ENCODE measurements at places on chromosomes 4 and X. TPM values are rescaled to one million over a fixed set of nuclear protein-coding genes. Genes with fewer than 3 reads are reported as not detected.

MAGEH1 gene
- 57.0 TPM for total RNA-seq

XPNPEP2 gene
- 5.1 TPM for total RNA-seq

SLC49A3 gene
- total RNA-seq = 3.9 TPM

PHKA1 gene
- total RNA-seq = 19.6 TPM

GAGE13 gene
- total RNA-seq = not detected

SYP gene
- total RNA-seq = not detected

GLUD2 gene
- total RNA-seq = 0.54 TPM

GRPEL1 gene
- 12.9 TPM for total RNA-seq

WDR45 gene
- total RNA-seq = 61.8 TPM

SLC4A4 gene
- 0.39 TPM for total RNA-seq

GPRIN3 gene
- not detected for total RNA-seq

ARHGAP24 gene
- 10.2 TPM for total RNA-seq

UBA1 gene
- total RNA-seq = 197 TPM

DUX4 gene
- total RNA-seq = not detected

MAGIX gene
- 21.6 TPM for total RNA-seq

REPS2 gene
- total RNA-seq = 13.7 TPM

PAQR3 gene
- 11.4 TPM for total RNA-seq

PABPC5 gene
- 2.4 TPM for total RNA-seq

GPRASP3 gene
- total RNA-seq = 3.9 TPM

KCNE5 gene
- total RNA-seq = 2.0 TPM

MAOB gene
- not detected for total RNA-seq

MMAA gene
- 5.5 TPM for total RNA-seq

GAGE12H gene
- total RNA-seq = not detected

MAGEB17 gene
- not detected for total RNA-seq

SMIM10L2A gene
- 0.39 TPM for total RNA-seq

OCRL gene
- 14.5 TPM for total RNA-seq

CXCL10 gene
- not detected for total RNA-seq

STBD1 gene
- 2.9 TPM for total RNA-seq

CDKL2 gene
- 0.79 TPM for total RNA-seq

KLKB1 gene
- not detected for total RNA-seq

ATP6AP2 gene
- total RNA-seq = 94.6 TPM

RGN gene
- 0.79 TPM for total RNA-seq

RHOXF1 gene
- not detected for total RNA-seq

FREM3 gene
- total RNA-seq = not detected

CITED1 gene
- not detected for total RNA-seq

CACNA1F gene
- not detected for total RNA-seq

LAGE3 gene
- total RNA-seq = 31.4 TPM

PABPC4L gene
- total RNA-seq = 2.0 TPM

CSAG1 gene
- total RNA-seq = not detected

SPINK2 gene
- total RNA-seq = not detected

ART3 gene
- total RNA-seq = not detected

RAP2C gene
- 15.7 TPM for total RNA-seq
